ENCODE measurements at places on chromosomes 4 and X.

GRCh38 chrX:149372866-149373265 lies 132.2 kb downstream of the IDS start:
- no peak for DNase-seq

- no peak for DNase-seq
These were observed 6.7 kb downstream of the RAB9A start for GRCh38 chrX:13695601-13696115.

DNA sequence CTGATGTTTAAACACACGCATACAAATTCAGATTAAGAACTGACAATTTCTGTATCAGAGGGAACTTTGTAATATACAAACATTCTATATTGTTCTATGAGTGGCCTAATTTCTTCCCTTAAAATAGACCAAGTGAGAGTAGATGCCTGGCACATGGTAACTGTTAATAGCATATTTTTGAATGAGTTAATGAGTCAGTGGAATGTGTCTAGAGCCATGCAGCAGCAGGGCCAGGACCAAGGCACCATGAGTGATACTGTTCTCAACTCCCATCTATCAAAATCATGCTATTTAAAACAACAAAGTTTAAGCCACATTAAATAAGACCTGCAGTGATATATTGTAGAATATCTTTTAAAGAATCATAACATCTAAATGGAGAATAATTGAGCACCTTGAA lies 98.3 kb downstream of the ARHGAP24 start:
- no peak for DNase-seq

GRCh38 chr4:108180513-108180912 lies 11.8 kb upstream of the LEF1 start:
- DNase-seq, result no peak

DNA sequence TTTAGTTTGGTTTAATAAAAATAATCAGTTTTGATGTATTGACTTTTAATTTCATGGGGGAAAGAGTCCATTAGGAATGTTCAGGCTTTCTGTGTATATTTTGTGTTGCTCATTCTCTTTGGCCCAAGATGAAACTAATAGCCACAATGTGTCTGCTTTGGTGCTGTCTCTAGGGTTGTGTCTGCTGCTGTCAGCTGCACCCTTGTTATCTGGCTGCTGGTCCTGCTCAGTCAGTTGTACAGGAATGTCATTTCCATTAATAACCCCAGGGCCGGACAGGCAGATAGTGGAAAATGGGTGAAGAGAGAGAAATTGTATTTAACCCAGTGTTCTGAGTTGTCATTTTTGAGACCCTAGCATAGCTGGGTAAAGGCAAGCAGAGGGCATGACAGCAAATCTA lies 115.1 kb downstream of the PHEX start:
- no peak for DNase-seq

DNA sequence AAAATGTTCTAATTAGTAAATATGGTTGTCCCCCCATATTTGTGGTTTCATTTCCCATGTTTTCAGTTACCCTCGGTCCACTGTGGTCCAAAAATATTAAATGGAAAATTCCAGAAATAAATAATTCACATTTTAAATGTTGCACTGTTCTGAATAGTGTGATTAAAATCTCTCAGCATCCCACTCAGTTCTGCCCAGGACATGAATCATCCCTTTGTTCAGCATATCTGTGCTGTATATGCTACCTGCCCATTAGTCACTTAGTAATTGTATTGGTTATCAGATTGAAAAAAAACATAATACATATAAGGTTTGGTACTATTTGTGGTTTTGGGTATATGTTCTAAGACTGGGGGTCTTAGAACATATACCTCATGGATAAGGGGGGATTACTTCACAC lies 55.1 kb upstream of the NXF3 start:
- DNase-seq, result no peak

DNA sequence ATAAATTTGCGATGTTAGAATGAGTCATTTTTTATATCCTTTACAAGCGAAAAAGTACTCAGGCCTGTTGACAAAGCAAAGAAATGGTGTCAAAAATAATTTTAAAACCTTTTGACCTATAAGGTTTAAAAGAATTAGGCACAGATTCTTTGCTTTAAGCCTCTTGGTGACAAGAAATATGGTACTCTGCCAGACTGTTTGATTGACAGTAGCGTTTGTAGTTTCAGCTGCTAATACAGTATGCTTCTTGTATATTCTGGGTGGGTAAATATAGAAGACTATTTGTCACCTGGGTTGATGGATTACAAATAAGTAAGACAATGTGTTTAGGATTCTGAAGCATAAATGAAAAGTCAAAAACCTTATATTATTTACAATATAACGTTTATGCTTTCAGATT lies 193.1 kb upstream of the PITX2 start:
- DNase-seq, result no peak

DNA sequence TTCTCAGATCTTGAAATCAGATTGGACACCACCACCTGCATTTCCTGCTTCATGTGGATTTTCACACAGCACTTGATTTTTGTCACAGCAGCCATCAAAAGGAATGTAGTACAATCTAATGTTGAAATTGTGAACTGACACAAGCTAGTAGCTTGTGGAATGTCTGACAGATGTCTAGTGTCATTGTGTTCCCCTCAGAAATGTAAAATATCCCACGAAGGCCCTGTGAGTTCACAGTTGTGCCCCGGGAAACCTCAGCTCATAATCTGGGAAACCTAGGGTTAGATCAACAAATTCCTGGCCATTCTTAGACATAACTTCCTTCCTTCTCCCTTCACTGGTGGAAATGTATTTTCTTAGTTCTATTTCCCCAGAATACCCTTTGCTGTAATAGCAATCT lies 205.7 kb downstream of the AR start:
- DNase-seq, result no peak

- no peak for DNase-seq
These were observed 189.2 kb downstream of the GPM6A start for GRCh38 chr4:175622887-175623286.

DNA sequence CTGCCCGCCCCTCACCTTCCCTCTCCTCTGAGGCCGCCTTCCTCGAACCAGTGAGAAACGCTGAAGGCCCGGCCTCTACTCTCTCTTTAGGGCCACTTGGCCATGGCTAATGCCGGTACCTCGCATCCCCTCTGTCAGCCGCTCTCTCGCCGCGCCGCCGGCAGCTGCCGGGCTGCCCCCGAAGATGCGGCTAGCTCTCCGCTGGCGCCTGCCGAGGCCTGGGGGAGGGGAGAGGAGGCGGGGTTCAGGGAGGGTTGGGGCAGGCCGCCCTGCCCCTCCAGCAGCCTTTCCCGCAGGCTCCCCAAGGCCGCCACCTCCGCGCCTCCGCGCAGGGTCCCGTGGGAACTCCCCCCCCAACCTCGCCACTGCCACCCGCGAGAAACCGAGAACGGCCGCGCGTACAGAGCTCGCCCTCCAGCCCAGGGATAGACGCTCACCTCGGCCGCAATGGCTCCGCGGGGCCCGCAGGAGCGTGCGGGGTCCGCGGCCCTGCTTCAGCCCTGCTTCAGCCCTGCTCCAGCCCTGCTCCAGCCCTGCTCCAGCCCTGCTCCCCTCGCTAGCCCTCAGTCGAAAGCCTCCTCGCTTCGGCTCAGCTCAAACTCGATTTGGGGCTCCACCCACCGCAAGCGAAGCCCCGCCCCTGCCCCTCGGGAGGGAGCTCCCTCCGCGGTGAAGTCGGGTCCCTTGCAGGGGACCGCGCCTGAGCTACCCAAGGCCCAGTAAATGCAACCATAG lies at the start of gene HUWE1:
TSS of gene HUWE1 (minus strand) at position 569 of the 735 bp plus-strand sequence. CDS start 32,612 bp downstream, outside the sequence.
- DNase-seq, result peak; percentile 88

DNA sequence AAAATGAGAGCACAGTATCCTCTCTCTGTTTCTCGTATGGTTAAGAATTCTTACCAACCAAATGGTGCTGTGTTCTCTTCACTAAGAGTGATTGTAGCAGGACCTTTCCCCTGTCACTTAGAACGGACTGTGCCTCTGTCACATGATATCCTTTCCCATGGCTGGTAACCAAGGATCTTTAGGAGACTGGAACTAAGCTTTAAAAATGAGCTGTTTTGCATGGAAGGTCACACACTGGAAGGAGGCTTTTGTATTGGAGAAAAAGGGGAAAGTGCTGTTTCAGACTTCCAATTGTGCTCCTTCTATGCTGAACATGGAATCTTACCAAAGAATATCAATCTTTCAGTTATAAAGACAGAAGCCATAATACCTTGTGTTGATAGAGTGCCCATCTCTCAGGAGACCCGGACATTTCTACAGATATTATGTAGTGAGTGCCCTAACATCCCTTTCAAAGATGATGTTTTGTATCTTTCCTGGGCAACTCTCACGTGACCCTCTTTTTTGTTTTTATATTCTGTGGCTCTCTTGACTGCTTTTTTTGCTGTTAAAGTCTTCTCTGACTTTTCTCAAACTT lies 148.6 kb downstream of the SLC4A4 start:
- no peak for DNase-seq

DNA sequence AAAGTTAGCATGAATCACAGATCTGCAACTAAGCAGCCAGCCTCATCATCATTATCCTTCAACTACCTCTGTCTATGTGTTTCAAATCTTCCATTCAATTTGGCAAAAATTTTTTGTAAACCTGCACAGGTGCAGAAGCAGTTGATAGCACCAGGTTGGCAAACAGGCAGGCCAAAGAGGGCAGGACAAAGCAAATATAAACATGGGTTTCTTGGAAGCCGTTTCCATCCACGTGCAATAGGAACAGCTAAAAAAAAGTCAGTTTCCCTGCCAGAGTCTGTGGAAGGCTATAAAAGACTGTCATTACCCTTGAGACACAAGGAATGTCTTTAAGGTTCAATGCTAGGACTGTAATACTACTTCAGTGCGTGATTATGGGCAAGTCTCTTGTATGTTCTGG lies 253.2 kb downstream of the PDHA2 start:
- DNase-seq, result no peak

DNA sequence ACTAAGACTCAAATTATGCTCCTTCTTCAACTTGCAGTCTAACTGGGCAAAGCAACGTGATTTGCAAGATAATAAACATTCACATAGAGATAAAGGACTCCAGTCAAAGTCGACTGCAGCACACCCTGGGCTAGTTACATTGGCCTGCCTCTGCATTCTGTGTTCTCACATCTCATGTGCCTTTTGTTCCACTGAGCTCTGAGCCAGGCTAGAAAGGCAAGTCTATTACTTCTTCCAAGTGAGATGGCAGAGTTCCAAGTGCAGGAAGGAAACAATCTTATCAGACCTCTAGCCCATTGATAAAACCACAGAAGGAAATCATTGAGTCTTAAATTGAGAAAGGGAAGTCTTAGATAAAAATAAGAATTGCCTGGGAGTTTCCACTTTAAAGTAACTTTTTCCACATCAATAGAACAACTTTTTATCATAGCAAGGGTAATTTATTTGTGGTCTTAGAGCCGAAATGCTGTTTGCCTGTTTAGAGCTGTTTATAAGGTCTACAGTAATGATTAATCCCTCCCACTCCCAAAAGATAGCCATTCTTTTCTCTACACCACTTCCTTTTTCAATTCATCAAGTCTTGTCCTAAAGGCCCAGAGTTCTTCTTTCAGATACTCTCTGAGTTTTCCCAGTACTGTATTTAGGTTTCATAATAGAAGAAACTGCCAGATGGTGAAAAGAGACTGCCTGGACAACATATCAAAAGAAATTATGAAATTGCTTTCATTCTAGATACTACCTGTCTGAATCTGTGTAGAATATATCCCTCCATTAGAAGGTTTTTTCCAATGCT lies 200.2 kb downstream of the GUCY2F start:
- no peak for DNase-seq

Measured in activated CD4-positive, alpha-beta memory T cell treated with anti-CD3 and anti-CD28 coated beads for 36 hours (primary cell).